Left ventricle myocardium superior (tissue), 1 donor: ENCODE measurements at places on chromosomes 3 and 15. TPM values are rescaled to one million over a fixed set of nuclear protein-coding genes. Genes with fewer than 3 reads are reported as not detected.

GRCh38 chr15:25335279-25335678, 103.5 kb downstream of the UBE3A start:
- DNase-seq, result no peak

GRCh38 chr15:91445695-91446228, 345.7 kb downstream of the SV2B start:
- DNase-seq, result no peak

DNA sequence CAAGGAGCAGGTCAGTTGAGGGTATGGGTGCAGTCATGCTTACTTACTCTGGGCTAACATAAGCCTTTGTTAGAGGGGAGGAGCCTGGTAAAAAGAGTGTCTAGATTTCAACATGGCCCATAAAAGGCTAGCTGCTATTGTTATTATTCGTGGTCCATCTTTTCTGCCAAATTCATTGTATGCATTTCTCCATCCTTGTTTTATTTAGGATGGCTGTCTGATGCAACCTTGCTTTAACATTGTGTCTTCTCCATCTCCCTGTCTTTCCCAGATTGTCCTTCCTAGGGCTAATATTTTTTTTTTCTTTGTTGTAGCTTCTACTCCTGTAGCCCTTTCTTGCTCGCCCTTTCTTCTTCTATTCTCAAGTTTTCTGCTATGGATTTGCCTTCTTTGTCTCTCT, 12.6 kb downstream of the RBMS3 start:
- no peak for DNase-seq

GRCh38 chr3:148932972-148933371, 58.4 kb upstream of the GYG1 start:
- DNase-seq, result no peak

The NOX5 gene
- total RNA-seq, result not detected

The GCSAM gene
- not detected for total RNA-seq

The SLC22A13 gene
- total RNA-seq, result not detected
